ENCODE measurements at places on chromosomes 6 and 20.

DNA sequence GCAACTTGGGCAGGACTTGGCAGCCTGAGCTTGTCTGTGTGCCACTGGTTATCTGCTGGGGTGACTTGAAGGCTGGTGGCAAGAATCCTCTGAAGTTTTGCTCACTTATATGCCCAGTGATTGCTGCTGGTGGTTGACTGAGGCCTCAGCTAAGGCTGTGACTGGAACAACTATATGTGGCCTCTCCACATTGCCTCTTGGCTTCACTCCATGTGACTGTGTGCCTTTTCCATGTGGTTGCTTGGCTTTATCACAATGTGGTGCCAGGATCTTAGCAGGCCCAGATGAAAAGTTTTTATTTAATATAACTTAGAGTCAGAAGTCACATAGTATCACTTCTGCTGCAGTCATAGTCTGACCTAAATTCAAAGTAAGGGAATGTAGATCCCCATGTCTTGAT, 104.5 kb downstream of the ADAT2 start:
- no peak for DNase-seq

DNA sequence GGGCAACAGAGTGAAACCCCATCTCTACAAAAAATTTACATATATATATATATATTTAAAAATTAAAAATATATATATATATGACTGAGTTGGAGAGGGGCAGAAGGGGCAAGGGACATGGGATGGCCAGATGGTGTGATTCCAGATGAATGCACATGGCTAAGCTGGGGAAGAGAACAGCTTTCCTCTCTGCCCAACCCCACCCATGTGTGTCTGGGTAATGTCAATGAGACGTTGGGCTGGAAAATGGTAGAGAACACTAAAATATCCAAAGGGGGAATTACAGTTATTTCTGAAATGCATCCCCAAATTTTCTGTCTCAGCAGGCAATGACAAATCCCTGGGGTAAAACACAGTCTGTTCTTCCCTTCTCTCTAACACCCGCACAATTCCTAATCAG, 31.2 kb upstream of the CCND3 start:
- DNase-seq = no peak

DNA sequence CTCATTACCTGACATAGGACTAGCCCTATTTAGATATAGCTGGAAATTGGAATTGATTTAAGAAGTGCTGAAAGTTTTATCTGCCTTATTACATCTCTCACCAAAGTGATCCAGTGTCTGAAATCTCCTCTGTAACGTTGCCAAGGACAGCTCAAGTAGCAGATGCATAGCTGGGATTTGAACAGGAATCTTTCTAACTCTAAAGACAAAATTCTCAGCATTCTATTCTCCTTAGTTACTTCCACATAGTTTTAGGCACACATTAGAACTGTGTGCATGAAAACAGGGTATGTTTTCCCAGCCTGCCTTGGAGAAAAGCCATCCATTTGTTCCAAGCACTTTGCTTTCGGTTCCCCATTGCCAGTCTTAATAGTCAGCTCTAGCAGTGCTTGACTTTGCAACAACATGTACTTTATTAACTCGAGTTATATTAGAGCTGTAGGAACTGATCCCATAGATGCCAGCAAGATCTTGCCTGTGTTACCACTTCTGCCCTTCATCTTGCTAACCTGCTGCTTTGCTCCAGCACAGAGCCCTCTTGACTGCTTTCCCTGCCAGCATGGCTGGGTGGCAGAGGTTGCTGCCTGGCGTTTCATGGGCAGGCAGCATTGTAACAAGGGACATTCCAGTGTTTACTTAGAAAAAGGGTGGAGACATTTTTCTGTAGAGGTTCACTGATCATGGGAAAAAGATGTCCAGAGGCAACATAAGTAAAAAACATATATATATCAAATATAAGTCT, 56.1 kb upstream of the STMND1 start:
- no peak for DNase-seq

- peak; percentile 67 for DNase-seq
These were observed 1.2 kb downstream of the TAB2 start for GRCh38 chr6:149318581-149319286.

DNA sequence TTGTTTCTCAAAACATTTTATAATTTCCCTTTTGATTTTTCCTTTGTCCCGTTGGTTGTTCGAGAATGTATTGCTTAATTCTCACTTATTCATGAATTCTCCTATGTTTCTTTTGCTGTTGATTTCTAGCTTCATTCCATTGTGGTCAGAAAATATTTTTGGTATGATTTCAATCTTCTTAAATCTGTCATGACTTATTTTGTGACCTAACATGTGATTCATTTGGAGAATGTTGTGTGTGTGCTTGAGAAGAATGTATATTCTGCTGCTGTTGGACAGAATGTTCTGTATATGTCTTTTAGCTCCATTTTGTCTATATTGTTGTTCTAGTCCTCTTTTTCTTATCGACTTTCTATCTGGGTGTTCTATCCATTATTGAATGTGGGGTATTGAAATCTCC, 286.2 kb upstream of the RNF217 start:
- DNase-seq = no peak

DNA sequence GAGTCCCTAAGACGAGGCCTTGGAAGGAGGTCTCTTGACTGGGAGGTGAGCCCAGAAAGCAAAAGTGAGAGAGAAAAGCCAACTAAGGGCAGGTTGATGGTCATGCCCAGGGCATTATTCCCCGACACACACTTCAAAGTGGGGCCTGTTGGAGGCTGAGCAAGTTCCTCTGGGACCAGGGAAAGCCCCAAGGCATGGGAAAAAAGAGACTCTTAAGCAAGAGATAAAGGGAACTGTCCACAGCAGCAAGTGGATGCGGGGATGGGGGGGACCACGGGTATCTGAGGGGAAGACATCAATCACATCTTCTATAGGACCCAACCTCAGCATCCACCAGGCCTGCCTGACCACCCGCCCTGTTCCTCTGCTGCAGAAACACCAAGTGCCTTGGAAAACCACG, 119.9 kb upstream of the MAFB start:
- no peak for DNase-seq

GRCh38 chr6:105492706-105493673, 90.1 kb upstream of the PREP start:
- DNase-seq = no peak

GRCh38 chr20:1369970-1370369, 22.9 kb downstream of the FKBP1A start:
- DNase-seq = no peak

DNA sequence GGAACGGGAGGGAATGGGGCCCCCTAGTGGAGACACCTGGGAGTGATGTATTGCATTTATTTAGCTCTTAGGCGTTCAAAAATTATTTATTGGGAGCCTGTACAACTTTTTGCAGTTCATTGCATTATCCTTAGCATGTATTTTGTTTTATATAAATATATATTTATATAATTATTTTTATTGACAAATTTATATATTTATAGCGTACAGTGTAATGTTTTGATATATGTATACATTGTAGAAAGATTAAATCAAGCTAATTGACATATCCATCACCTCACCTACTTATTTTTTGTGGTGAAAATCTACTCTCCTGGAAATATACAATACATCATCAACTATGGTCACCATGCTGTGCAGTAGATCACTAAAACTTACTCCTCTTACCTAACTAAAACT, 975 bp downstream of the SIRT5 start:
- DNase-seq = no peak

Data from OCI-LY7 (cell line).